ENCODE measurements at places on chromosomes 6 and 20. TPM values are rescaled to one million over a fixed set of nuclear protein-coding genes. Genes with fewer than 3 reads are reported as not detected.
A peak's percentile ranks its signal among the peaks of the same experiment; 100 is the strongest.

GTF2H4 gene
- 19.0 TPM for total RNA-seq

CYB5R4 gene
- 8.6 TPM for total RNA-seq

ME1 gene
- total RNA-seq = 6.4 TPM

- H3K36me3 ChIP-seq = no peaks in the 10 kb centered on the region
- peak overlapping the region; percentile 67 for H3K27ac ChIP-seq
- peaks cover 5% of the 10 kb centered on the region for H3K4me1 ChIP-seq
Measured at GRCh38 chr6:57315111-57315510, 2.3 kb upstream of the PRIM2 start.

RIPOR2 gene
- 23.7 TPM for total RNA-seq

TBP gene
- 19.6 TPM for total RNA-seq

CNBD2 gene
- 7.7 TPM for total RNA-seq

GRCh38 chr6:15770347-15771143 is 107.7 kb upstream of the DTNBP1 start:
- no peak for DNase-seq
- H3K27ac ChIP-seq = no peak overlapping the region
- H3K4me1 ChIP-seq = no peaks in the 10 kb centered on the region
- no peaks in the 10 kb centered on the region for H3K36me3 ChIP-seq
- H3K27me3 ChIP-seq = no peaks in the 10 kb centered on the region

- H3K4me1 ChIP-seq = no peaks in the 10 kb centered on the region
- H3K36me3 ChIP-seq = no peaks in the 10 kb centered on the region
- H3K27ac ChIP-seq = no peak overlapping the region
- no peak overlapping the region for H3K4me3 ChIP-seq
- DNase-seq = no peak
Measured at GRCh38 chr6:20566109-20566508, 31.9 kb downstream of the CDKAL1 start.

DNA sequence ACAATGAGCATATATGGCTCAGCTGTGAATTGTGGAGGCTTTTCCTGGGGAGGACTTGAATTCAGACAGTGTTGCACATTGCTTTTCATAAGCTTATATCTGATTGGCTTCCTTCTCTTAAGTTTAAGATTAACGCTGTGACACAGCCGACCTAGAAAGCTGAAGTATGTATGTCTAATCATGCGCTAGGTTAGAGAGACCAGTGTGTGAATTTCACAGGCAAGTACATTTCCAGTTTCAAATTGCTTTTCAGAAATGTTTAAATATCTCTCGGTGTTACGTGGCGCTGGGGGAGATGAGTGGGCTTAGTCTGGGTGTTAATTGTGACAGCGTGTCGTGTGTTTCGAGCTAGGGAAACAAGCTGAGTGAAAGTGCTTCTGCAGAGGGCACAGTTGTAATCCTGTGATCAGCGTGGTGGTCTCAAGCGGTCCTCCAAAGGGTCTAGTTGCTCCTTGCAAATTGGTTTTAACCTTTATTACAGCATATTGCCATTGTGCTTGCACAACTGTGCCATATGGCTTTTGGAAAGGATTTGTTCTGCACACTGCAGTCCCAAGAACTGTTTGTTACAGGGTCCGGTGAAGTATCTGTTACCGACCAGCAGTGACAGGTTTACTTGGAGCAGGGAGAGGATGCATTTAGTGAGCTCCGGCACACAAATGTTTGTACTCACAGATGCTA is 166.6 kb downstream of the SASH1 start:
- no peaks in the 10 kb centered on the region for H3K4me1 ChIP-seq
- peak overlapping the region; percentile 0 for H3K4me3 ChIP-seq
- no peaks in the 10 kb centered on the region for H3K27me3 ChIP-seq
- peak overlapping the region; percentile 60 for H3K27ac ChIP-seq
- no peak for DNase-seq

DNA sequence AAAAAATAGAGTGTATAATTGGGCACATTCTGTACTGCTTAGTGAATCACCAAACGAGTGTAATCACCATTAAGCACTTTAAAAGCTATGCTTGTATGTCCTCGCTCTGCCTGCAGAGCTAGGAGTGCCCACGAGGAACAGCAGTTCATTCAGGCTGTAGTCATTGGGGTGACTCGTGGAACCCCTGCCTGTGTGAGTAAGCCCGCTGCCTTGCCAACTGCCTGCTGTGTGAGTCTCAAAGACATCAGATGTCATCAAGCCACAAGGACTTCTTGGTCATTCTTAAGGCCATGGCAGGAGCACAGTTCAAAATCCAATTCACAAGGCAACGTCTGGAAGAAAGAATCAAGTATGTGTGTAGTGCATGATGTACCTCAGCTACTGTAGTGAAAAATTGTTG is 60.4 kb downstream of the FOXO3 start:
- no peak overlapping the region for H3K27ac ChIP-seq
- no peaks in the 10 kb centered on the region for H3K4me1 ChIP-seq
- DNase-seq = no peak

GRCh38 chr6:11172501-11173327 is 59.8 kb downstream of the NEDD9 start:
- no peaks in the 10 kb centered on the region for H3K4me1 ChIP-seq
- H3K27ac ChIP-seq = no peak overlapping the region
- DNase-seq = peak; percentile 60
- no peaks in the 10 kb centered on the region for H3K36me3 ChIP-seq
- no peaks in the 10 kb centered on the region for H3K27me3 ChIP-seq

GRCh38 chr6:41939176-41939847 is 2.3 kb downstream of the CCND3 start:
- no peak overlapping the region for H3K4me3 ChIP-seq
- peaks cover 4% of the 10 kb centered on the region for H3K36me3 ChIP-seq
- H3K27ac ChIP-seq = no peak overlapping the region
- no peaks in the 10 kb centered on the region for H3K27me3 ChIP-seq
- peaks cover 10% of the 10 kb centered on the region for H3K4me1 ChIP-seq
- no peak for DNase-seq

VSX1 gene
- not detected for total RNA-seq

DNA sequence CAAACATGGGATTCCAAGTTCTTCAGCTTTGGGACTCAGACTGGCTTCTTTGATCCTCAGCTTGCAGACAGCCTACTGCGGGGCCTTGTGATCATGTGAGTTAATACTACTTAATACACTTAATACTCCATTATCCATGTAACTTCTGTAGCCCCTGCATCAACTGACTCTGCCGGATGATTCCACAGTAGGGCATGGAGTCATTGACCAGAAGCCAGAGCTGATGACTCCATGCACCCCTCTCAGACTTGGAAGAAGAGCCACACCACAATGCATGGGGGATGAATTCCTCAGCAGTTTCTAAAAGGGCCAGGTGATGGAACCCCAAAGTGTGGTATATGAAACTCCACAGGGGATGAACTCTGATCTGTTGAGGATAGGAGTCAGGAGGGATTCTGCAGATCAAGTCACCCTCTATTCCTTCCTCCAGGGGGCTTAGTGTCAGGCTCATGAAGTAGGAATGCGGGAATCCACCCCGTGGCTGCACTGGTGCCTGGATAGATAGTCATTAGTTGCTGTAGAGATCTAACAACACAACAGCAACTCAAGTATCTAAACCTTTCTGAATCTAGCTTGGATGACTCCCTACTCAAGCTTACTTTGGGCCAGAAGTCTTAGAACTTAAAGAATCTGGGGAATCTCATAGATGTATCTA is 70.2 kb downstream of the GPR6 start:
- H3K27ac ChIP-seq = no peak overlapping the region
- H3K4me1 ChIP-seq = no peaks in the 10 kb centered on the region
- no peak overlapping the region for H3K4me3 ChIP-seq
- no peak for DNase-seq
- no peaks in the 10 kb centered on the region for H3K36me3 ChIP-seq

All from prostate gland (tissue), 2 donors.